Small intestine (tissue), 16 donors: ENCODE measurements at places on chromosomes 2 and 18.

GRCh38 chr2:1804351-1804771 is 60.0 kb upstream of the PXDN start:
- no peak for DNase-seq

- no peak for DNase-seq
Measured at GRCh38 chr18:33355263-33355662, 85.3 kb downstream of the CCDC178 start.

DNA sequence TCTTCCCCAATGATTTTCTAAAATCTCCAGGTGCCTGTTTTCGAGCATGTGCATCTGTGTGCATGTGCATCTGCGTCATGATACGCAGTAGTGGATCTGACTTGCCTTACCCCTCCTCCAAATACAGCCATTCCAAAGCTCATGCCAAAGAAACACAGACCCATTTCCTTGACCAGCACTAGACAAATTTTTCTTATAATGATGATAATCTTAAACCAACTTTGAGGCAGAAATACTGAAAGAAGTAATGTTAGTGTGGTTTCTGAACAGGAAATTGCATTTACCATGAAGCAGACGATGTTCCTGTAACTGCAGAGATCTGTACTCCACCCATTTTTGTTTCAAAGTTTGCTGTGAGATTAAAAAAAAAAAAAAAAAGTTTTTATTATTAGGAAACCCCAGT is 25.6 kb downstream of the CYTIP start:
- no peak for DNase-seq

- no peak for DNase-seq
Measured at GRCh38 chr18:39660141-39660540, 2094.5 kb upstream of the CELF4 start.

DNA sequence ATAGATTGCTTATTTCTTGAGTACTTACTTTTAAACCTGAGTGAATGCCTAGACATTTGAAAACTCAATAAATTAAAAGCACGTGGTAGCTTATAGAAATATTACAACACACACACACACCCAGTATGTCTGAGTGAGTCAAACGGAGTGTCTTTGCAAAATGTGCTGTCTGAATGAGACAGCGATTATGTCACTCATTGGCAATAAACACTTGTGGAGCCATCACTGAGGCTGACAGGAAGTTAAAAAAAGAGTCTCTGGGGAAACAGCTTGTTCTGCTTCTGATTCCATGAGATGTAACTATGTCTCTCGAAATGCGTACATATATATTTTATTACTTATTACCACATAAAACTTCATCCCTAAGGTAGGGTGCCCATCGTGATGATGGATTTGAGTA is 22.3 kb upstream of the VPS4B start:
- DNase-seq: no peak

DNA sequence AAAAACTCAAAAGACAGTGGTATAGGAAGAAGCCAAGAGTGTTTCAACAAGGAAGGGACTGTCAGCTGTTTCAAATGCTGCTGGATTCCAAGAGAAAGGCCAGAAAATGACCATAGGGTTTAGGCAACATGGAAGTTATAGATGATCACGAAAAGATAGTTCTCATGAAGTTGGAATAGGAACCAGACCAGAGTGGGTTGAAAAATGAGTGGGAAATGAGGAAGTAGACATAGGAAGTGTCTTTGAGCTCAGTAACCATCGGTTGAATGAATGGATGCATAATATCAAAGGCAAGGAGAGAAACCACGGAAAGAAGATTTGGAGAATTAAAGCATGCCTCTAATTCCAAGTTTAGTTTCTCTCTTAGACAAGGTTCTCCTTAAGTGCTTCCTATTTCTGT is 1.3 kb downstream of the NCAPH start:
- DNase-seq: no peak

- no peak for DNase-seq
Measured at GRCh38 chr2:216959433-216959832, 99.6 kb upstream of the TNP1 start.

DNA sequence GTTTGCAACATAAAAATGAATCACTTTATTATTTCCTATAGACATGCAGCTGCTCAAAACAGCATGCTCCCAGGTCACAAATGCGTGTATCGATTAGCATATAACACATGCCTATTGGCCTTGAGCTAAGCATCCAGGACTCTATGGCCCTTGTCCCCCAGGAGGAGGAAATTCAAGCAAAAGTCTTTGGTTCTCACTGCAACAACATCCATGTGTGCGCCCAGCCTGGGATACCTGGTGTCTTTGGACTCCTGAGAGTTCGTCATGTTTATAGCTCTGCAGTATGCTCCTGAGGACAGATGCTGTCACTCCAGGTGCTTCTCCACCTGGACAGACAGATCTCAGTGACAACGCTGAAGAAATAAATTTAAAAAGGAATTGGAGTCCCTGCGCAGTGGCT is 284.6 kb downstream of the PHLPP1 start:
- DNase-seq: no peak

DNA sequence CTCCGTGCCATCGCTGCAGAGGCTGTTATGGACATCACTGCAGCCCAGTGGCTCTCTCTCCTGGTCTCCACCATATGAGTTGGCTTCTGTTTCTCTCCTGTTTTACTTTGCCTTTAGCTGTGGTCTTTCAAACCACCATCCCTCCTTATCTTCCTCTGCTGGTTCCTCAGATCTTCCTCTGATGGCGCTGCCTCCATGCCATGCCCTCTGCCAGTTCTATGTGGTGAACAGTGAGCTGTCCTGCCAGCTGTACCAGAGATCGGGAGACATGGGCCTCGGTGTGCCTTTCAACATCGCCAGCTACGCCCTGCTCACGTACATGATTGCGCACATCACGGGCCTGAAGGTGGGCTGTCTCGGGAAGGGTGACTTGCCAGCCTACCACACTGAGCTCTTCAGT is 13.1 kb downstream of the TYMS start:
- no peak for DNase-seq

- DNase-seq: no peak
Measured at GRCh38 chr2:111981666-111982065, 73.4 kb upstream of the TMEM87B start.

DNA sequence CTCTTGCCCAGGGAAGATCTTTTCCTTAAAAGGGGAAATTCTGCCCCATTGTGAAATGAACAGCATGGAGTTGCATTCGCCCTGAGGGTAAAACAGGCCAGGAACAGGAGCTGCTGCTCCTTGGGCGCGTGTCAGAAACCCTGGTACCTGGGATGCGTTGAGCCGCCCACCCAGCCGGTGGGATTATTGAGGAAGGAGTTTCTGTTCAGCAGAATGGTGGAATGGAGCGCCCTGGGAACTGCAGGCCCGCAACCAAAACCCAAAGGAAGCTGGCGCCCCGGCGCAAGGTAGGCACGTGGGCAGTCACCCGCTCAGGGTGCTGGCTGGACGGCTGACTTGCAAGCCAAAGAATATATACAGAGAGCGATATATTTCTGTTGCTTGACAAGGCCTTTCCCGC is 73.5 kb downstream of the MTCL1 start:
- no peak for DNase-seq

DNA sequence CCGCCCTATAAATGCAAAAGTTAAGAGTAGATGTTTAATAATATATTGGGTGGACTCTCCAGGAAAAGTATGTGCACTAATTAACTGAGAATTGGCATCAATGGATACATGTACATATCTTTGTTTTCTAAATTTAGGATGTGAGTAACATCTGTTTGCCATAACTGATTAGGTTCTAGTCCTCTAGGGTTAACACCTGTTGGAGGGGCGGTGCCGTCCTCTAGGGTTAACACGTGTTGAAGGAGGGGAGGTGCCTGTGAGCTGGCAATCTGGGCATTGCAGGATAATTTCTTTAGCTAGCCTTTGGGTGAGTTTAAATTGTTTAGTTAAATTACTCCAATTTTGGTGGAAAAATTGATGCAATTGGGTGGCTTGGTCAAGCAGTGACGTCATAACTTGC is 30.9 kb downstream of the HTR2B start:
- DNase-seq: peak; percentile 62

DNA sequence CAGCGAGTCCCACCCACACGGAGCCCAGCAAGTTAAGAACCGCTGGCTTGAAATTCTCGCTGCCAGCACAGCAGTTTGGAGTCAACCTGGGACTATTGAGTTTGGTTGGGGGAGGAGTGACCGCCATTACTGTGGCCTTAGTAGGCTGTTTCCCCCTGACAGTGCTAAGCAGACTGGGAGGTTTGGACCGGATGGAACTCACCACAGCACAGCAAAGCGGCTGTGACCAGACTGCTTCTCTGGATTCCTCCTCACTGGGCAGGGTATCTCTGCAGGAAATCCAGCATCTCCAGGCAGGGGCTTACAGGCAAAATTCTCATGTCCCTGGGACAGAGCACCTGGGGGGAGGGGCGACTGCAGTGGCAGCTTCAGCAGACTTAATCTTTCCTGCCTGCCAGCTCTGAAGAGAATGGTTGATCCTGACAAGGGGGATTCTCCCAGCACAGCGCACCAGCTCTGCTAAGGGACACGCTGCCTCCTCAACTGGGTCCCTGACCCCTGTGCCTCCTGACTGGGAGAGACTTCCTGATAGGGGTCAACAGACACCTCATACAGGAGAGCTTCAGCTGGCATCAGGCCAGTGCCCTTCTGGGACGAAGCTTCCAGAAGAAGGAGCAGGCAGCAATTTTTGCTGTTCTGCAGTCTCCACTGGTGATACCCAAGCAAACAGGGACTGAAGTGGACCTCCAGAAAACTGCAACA is 425.4 kb downstream of the NYAP2 start:
- no peak for DNase-seq

DNA sequence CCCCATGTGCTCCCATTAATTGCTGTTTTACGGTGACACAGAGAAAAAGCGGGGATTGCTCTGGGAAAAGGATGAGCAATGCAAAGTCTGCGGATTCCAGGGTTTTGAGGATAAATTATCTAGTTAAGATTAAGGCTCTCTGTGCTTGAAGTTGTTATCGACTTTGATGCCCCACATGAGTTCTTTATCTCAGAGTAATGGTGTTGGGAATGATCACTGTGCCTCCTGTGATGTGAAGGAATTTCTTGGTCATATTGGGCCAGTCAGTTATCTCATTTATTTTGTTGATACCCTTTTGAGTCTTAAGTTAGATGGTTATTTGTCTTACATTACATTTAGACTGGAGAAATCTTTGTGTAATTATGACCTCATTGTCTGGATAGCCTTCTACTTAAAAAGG is 184.6 kb upstream of the MEX3C start:
- no peak for DNase-seq

GRCh38 chr18:55861266-55861665 is 273.3 kb upstream of the TCF4 start:
- no peak for DNase-seq

GRCh38 chr2:42048299-42049220 is 739 bp downstream of the PKDCC start:
- peak; percentile 62 for DNase-seq

GRCh38 chr2:7242189-7242867 is 325.1 kb downstream of the RNF144A start:
- no peak for DNase-seq

GRCh38 chr2:239261356-239261755 is 139.5 kb downstream of the HDAC4 start:
- no peak for DNase-seq

GRCh38 chr2:59604123-59604522 is 949.3 kb downstream of the BCL11A start:
- DNase-seq: no peak

- DNase-seq: no peak
Measured at GRCh38 chr2:23459032-23459431, 74.1 kb downstream of the KLHL29 start.

DNA sequence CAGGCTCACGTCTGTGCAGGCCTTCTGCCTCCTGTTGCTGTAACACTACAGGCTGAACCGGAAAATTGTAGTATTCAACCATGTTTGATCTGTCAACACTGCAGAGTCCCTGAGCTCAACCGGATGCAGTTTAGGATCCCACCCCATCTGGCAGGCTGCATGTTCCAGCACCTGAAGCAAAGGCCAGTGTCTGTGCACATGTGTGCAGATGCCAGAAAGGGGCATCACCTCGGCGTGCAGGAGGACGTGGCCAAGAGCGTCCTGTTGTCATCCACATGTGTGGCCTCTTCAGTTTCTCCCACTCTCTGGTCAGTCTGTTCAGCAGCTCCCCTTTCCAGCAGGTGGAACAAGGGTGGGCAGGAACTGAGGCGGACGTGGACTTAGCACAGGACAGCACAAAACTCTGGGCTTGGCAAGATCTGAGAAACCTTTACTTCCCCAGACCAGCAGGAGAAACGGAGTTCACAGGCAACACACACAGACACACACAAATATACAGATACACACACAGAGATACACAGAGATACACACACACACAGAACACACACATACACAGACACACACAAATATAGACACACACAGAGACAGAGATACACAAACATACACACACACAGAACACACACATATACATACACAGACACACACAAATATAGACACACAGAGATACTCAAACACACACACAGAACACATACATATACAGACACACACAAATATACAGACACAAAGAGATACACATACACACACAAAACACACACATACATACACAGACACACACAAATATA is 111.3 kb downstream of the NDUFA10 start:
- no peak for DNase-seq

- no peak for DNase-seq
Measured at GRCh38 chr18:44708451-44709083, 27.9 kb downstream of the SETBP1 start.

GRCh38 chr2:26400723-26401122 is 997 bp upstream of the DRC1 start:
- DNase-seq: no peak

DNA sequence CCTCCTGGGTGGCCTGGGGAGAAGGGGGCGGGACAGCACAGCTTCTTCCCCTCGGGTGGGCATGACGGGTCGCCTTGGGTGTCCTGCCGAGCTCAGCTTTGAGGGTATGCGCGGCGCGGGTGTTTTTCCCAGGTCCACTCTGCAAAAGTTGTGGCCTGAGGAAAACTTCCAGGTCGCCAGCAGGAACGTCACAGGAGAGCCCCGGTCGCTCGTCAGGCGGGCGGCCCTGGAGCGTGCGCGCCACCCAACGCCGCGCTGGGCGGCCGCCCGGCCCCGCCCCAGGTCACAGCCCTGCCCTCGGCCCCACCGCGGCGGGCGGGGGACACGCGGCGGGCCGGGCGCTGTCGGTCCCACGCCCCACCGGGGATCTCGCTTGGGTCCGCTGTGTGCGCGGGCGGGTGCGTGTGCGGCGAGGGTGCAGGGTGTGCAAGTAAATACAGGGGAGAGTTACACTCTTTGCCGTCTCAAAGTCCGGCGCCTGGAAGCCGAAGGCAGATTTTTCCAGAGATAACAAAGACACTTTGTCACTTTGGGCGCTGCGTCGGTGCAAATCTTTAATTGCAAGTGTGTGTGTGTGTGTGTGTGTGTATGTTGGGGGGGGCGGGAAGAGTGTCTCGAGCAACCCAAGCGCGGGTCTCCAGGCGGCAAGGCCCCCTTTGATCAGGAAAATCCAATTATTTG is 616 bp upstream of the SP5 start:
- peak; percentile 79 for DNase-seq

DNA sequence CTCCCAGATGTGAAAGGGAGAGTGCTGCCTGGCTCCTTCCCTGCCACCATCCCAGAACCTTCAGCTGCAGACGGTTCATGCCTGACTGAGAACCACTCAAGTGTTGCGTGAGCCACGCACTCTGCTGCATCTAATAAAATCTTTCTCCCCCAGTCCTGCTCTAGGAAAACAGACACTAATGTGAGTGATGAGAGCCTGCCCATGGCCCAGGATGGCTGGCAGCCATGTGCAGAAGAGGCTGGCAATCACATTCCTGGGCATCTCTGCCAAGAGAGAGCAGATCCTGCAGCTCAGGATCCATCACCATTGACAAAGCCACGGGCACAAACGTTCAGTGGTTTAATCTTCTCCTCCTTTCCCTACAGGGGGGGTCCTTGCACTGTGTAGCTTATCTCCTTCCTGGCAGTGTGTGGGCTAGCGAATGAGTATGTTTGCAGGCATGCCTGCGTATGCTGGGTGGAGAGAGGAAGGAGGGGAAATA is 477.5 kb downstream of the SLC4A3 start:
- DNase-seq: no peak

- no peak for DNase-seq
Measured at GRCh38 chr2:99072551-99072950, 69.0 kb upstream of the C2orf15 start.
